Stimulated activated CD4-positive, alpha-beta T cell treated with anti-CD3 and anti-CD28 coated beads, Interleukin-12 subunit alpha, Interleukin-12 subunit beta, amount 100 ng/mL, for 24 hours (primary cell): ENCODE measurements at places on chromosomes 3 and 15.

DNA sequence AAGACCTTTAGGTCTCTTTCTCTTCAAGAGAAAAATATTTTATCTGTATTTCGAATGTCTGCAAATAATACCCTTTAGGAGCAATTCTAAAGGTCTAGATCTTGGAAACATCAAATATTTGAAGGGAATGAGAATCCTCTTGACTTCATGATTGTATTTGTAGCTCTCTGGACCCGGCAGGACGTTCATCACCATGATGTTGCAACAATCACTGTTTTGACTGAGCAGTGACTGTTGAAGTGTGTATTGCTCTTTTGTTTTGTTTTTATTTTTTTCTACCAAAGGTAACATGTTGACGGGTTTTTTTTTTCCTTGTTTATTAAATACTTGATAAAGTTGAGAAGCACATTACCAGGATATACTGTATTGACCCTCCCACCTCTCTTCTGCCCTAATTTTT lies 55.3 kb upstream of the CCR4 start:
- no peak for DNase-seq

DNA sequence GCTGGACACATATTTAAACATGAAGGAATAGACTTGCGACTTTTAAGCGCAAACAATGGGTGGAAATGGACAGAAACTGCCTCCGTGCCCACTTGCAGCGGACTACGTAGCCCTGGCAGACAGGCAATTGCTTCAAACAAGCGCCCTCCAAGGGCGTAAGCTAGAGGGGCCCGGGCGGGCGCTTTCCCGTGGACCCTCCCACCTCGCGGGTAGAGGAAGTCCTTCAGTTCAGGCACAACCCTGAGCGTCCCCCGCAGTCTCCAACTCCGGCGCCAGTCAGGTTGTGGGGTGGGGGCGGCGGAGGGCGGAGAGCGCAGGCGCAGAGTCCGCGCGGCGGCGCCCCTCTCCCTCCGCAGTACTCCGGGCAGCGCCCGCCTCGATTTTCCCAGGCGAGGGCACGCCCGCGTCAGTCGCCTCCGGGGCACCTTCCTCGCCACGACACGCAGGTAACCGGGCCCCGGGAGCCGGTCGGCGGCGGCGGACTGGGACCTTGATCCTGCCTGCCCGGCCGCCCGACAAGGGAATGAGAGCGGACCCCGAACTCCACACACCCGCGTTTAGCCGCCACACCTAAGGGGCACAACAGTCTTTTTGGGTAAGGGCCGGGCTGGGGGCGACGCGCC lies at the start of gene SLC35G2:
Gene SLC35G2 (plus strand): TSS at position 358 of the 623 bp plus-strand sequence. CDS start 35,335 bp downstream, outside the sequence.
- DNase-seq, result peak; percentile 18

DNA sequence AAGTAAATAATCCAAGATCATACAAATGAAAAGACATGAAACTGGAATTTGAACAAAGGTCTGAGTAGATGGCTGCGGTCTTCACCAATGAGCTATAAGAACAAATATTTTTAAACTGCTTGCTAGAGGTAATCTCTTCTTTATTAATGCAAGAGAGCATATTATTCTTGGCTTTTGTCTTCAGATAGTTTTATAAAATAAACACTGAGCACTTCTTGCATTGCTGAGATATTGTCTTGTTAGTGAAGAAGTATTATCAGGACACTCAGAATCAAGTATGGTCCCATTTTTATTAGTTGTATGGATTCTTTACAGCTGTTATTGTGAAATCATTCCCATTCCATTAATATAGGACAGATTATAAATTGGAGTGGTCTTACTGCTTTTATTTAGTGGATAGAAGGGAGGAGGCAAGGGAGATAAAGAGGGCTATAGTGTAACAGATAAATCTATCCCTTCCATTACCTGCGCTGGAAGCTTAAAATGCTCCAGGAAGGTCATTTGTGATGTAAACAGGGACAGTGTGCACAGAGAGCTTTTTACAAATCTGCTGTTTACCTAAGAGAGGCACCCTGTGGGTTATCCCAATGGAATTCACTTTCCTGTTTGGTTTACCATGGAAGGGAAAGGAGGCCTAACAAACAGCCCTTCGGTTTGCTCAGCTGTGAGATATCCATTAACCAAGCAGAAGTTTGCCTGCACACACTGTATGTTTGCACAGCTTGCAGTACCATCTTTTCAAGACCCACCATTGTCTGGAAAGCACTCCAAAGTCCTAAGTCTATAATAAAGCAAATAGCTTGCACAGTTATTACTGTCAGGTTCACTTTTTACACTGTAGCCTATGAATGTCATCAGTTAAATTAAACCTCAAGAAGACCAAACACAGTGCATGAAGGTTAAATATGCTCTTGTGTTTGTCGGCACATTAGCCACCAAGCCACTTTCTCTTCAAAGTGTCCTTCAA lies 347.7 kb upstream of the TGFBR2 start:
- no peak for DNase-seq

- DNase-seq, result no peak
Observed at GRCh38 chr3:191873736-191874135, 412.8 kb downstream of the PYDC2 start.

DNA sequence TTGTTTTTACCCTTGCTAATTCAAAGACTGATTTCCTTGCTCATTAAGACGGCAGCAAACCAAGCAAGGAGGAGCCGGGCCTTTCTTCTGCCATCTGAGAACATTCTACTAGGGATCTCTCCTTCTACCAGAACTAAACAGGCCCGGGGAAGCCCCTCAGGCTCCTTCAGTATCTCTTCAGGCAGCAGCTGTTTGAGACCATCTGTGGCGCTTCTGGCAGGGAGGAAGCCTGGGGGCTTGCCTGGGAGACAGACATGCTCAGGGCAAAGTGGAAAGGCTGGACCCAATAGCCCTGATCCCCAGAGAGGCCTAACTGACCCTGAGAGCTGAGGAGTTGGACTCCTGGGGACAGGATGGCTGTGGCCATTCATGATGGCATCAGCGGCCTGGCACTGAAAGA lies 67.9 kb downstream of the FEM1B start:
- DNase-seq, result no peak
